ENCODE measurements at places on chromosomes 7 and 10. TPM values are rescaled to one million over a fixed set of nuclear protein-coding genes. Genes with fewer than 3 reads are reported as not detected.

GRCh38 chr7:15341817-15342216 is 220.0 kb downstream of the AGMO start:
- H3K27me3 ChIP-seq: no peaks in the 10 kb centered on the region
- no peak overlapping the region for H3K27ac ChIP-seq
- no peaks in the 10 kb centered on the region for H3K4me1 ChIP-seq
- no peaks in the 10 kb centered on the region for H3K36me3 ChIP-seq
- no peak overlapping the region for H3K4me3 ChIP-seq

DNA sequence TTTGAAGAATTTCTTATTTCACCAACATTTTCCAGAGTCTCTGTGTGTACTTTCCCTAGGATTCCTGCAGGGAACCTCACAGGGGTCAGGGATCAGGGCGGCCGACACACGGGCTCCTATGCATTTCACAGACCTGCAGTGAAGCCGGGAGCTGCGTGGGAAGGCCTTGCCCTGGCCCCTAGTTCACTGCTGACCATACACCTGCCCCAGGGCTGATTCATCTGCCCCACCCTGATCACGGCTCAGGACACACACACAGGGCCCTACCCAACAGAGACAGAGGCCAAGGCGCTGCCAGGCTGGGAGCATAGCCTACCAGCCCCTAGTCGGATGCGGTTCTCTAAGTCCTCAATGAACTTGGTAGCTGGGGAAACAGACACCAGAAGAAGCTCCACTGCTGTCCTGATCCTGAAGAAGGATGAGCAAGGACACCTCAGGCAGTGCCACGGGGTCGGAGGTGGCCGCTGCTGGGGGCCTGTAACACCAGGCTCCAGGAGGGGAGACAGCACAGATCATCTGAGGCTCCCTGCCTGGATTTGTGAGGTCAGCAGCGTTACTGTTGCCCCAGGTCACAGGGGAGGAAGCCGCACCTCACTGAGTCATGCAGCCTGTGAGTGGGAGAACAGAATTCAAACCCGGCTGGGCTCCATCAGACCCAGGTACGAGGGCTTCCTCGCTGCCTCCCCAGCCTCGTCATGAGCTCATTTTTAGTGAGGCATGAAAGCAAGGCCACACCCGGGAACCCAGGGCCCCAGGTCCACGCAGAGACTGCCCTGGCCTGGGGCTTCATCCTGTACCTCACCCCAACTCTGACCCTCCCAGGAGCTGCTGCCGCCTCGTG is 278.8 kb upstream of the PPP2R2D start:
- H3K27ac ChIP-seq: no peak overlapping the region
- no peak overlapping the region for H3K4me3 ChIP-seq
- no peaks in the 10 kb centered on the region for H3K36me3 ChIP-seq
- H3K4me1 ChIP-seq: no peaks in the 10 kb centered on the region
- no peak for DNase-seq
- no peaks in the 10 kb centered on the region for H3K27me3 ChIP-seq

GRCh38 chr10:123074215-123074614 is 61.6 kb upstream of the HMX3 start:
- DNase-seq: no peak
- H3K27ac ChIP-seq: no peak overlapping the region
- no peaks in the 10 kb centered on the region for H3K36me3 ChIP-seq
- no peaks in the 10 kb centered on the region for H3K27me3 ChIP-seq
- H3K4me1 ChIP-seq: peaks cover 6% of the 10 kb centered on the region
- no peak overlapping the region for H3K4me3 ChIP-seq

The FAM180A gene
- total RNA-seq: not detected

The NRCAM gene
- 6.8 TPM for total RNA-seq

The TRIM4 gene
- 9.1 TPM for total RNA-seq

The CALHM1 gene
- total RNA-seq: 0.93 TPM

GRCh38 chr7:102933763-102934162 is 21.0 kb downstream of the LRRC17 start:
- peak overlapping the region; percentile 77 for H3K27ac ChIP-seq
- H3K4me3 ChIP-seq: peak overlapping the region; percentile 26
- H3K27me3 ChIP-seq: no peaks in the 10 kb centered on the region
- H3K4me1 ChIP-seq: peaks cover 55% of the 10 kb centered on the region

The CUZD1 gene
- total RNA-seq: 2.8 TPM

GRCh38 chr7:139799586-139799985 is 21.8 kb upstream of the HIPK2 start:
- H3K27ac ChIP-seq: no peak overlapping the region
- no peaks in the 10 kb centered on the region for H3K27me3 ChIP-seq
- H3K4me3 ChIP-seq: no peak overlapping the region
- no peaks in the 10 kb centered on the region for H3K4me1 ChIP-seq
- no peak for DNase-seq

DNA sequence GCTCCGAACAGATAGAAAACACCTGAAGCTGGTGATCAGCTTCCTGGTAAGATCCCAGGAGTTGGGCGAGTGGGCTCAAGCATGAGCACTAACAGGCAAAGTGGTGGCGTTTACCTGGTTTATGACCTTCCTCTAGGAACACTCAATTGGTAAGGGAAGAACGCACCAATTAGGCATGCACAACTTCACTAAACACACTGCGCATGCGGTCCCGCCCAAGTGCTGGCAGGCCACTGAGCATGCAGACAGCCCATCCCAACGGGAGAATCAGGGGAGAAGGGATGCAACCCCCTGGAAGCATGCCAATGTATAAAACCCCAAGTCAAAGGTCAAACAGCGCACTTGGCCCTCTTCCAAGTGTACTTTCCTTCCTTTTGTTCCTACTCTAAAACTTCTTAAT is 70.4 kb downstream of the LYZL2 start:
- H3K4me1 ChIP-seq: peaks cover 9% of the 10 kb centered on the region
- no peak overlapping the region for H3K4me3 ChIP-seq
- no peak for DNase-seq
- H3K27me3 ChIP-seq: no peaks in the 10 kb centered on the region

The CACNA2D1 gene
- total RNA-seq: 33.7 TPM

DNA sequence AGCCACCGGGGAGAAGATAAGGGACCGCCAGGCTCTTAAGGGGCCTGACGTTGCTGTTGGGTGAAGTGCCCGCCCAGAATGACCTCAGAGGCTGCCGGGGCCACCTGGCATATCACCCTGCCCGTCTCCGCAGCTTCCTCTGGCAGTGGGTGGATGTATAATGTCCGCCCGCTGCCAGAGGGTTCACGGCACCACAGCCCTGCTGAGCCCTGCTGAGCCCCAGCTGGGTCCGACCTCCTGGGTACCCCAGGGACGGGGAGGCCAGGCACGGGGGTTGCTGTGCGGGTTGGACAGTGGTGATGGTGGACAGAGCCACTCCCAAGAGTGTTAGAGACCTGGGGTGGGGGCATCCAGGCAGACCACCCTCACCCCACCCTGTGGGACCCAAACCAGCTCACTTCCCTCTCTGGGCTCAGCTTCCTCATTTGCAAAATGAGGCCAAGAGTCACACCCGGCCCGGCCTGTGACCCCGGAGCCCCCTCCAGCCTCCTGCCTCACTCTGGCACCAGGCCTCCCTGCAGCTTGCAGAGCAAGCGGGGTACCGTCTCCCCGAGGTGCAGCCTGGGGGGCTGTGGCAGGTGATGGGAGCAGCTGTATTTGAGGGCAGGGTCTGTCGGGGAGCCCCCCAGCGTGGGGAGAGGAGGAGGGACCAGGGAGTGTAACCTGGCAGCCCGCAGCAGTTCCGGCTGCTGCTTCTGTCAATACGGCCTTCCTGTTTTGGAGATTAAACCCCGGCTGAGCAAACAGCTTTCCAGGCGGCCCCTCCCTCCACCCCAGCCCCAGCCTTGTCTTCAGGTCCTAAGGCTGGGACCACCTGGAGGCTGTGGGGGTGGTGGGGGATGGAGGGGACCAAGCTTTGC is 8.4 kb upstream of the LFNG start:
- no peak overlapping the region for H3K4me3 ChIP-seq
- no peaks in the 10 kb centered on the region for H3K36me3 ChIP-seq
- H3K27me3 ChIP-seq: no peaks in the 10 kb centered on the region
- no peak for DNase-seq
- no peak overlapping the region for H3K27ac ChIP-seq
- H3K4me1 ChIP-seq: no peaks in the 10 kb centered on the region

DNA sequence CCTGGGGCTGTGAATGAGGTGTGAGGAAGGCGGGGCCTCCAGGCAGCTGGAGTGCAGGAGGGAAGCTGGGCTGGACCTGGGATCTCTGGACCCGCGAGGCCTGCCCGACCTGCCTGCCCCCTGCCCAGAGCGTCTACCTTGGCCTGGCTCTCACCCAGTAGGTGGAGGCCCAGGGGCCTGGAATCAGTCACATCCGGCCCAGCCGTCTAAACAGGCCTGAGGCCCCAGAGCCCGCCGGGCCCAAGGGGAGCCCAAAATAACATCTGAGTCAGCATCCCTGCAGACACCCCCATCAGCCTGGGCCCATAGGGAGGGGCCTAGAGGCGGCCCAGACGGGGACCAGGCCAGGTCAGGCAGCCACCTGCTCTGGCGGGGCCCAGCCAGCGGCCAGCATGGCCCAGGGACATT is 15.1 kb upstream of the ELN start:
- no peaks in the 10 kb centered on the region for H3K36me3 ChIP-seq
- no peaks in the 10 kb centered on the region for H3K4me1 ChIP-seq
- peak; percentile 28 for DNase-seq
- no peak overlapping the region for H3K4me3 ChIP-seq
- H3K27me3 ChIP-seq: no peaks in the 10 kb centered on the region
- H3K27ac ChIP-seq: no peak overlapping the region

DNA sequence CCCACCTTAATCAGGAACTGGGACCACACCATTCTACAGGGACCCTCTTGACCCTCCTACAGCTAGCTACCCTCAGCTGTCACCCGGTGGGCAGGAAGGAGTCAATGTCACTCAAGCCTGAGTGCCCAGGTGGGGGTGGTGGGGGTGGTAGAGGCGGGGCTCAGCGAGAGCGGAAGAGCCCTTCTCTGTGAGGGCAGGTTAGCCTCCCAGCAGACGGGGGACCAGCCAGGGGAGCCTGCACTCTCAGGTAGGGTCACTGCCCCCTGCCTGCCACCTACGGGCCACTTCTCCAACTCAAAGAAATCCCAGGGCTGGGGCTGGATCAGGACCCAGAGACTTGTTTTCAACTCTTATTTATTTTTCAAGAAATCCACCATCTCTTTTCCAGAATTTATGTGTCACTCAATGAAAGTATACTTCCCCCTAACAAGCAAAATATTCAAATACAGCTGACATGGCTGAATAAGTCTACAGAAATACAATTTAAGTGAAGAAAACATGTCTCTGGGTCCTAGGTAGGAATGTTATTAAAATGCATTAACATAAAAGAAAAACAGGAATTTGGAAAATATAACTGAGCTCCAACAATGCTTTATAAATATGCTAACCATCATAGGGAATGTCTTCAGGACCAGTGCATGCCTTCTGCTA is 63.4 kb upstream of the DDC start:
- H3K27me3 ChIP-seq: no peaks in the 10 kb centered on the region
- H3K4me3 ChIP-seq: no peak overlapping the region
- H3K4me1 ChIP-seq: peaks cover 23% of the 10 kb centered on the region
- DNase-seq: peak; percentile 73
- no peaks in the 10 kb centered on the region for H3K36me3 ChIP-seq

The BLNK gene
- not detected for total RNA-seq

DNA sequence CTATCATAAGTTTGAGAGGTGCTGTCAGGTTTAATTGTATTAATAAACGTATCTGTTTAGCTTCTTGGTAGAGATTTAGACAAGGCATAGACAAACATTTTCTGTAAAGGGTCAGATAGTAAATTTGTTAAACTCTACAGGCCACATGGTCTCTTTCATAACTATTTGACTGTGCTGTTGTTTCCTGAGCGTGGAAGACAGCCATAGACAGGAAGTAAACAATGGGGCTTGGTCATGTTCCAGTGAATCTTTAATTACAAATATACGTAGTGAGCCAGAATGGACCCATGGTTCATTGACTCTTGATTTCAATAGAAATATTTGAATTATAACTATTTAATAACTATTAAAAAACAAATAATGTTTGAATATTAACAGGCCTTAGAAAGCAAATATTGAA is 451.1 kb downstream of the SH2D4B start:
- H3K4me1 ChIP-seq: no peaks in the 10 kb centered on the region
- H3K27me3 ChIP-seq: no peaks in the 10 kb centered on the region
- DNase-seq: no peak
- H3K27ac ChIP-seq: no peak overlapping the region
- H3K36me3 ChIP-seq: no peaks in the 10 kb centered on the region
- no peak overlapping the region for H3K4me3 ChIP-seq

The NPY gene
- 3.1 TPM for total RNA-seq

GRCh38 chr10:91201213-91201996 is 19.1 kb upstream of the PCGF5 start:
- H3K27ac ChIP-seq: no peak overlapping the region
- H3K4me3 ChIP-seq: no peak overlapping the region
- H3K36me3 ChIP-seq: no peaks in the 10 kb centered on the region
- peaks cover 19% of the 10 kb centered on the region for H3K4me1 ChIP-seq
- DNase-seq: no peak

DNA sequence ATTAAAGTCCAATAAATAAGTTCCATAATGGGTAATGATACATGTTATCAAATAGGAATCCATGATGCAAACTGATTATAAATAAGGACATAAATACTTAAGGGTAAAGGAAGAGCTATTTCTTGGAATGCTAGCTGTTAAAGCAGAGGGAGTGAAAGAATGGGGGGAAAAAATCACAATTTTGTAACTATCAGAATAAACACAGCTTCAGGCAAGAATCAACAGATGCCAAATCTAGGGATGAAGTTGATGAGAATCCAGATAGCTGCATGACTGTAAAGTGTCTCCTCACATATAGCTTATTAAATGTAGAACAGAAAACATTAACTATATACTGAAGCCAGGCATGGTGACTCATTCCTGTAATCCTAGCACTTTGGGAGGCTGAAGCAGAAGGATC is 4.9 kb downstream of the IPMK start:
- H3K27me3 ChIP-seq: no peaks in the 10 kb centered on the region
- peaks cover 4% of the 10 kb centered on the region for H3K36me3 ChIP-seq
- DNase-seq: no peak
- H3K4me1 ChIP-seq: peaks cover 24% of the 10 kb centered on the region

The COL17A1 gene
- total RNA-seq: 0.04 TPM

DNA sequence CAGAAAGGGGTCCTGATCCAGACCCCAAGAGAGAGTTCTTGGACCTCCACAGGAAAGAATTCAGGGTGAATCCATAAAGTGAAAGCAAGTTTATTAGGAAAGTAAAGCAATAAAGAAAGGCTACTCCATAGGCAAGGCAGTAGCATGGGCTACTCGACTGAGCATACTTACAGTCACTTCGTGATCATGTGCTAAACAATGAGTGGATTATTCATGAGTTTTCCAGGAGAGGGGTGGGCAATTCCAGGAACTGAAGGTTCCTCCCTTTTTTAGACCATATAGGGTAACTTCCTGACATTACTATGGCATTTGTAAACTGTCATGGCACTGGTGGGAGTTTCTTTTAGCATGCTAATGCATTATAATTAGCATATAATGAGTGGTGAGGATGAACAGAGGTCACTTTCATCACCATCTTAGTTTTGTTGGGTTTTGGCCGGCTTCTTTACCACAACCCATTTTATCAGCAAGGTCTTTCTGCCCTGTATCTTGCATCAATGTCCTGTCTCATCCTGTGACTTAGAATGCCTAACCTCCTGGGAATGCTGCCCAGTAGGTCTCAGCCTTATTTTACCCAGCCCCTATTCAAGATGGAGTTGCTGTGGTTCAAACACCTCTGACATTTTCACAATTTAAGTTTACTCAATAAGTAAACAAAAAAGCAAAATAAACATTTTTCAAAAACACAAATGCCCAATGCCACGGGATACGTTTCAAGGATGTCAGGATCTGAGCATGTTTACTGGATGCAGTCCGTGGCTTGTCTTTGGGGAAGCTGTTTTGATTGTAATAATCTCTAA is 37.0 kb downstream of the ALOX5 start:
- no peak overlapping the region for H3K27ac ChIP-seq
- no peaks in the 10 kb centered on the region for H3K27me3 ChIP-seq
- peaks cover 20% of the 10 kb centered on the region for H3K4me1 ChIP-seq
- no peak for DNase-seq
- H3K36me3 ChIP-seq: no peaks in the 10 kb centered on the region

GRCh38 chr7:105896407-105896911 is 20.1 kb upstream of the ATXN7L1 start:
- H3K36me3 ChIP-seq: no peaks in the 10 kb centered on the region
- no peak for DNase-seq
- H3K27me3 ChIP-seq: no peaks in the 10 kb centered on the region
- peaks cover 2% of the 10 kb centered on the region for H3K4me1 ChIP-seq
